ENCODE measurements at places on chromosomes 7 and 10. TPM values are rescaled to one million over a fixed set of nuclear protein-coding genes. Genes with fewer than 3 reads are reported as not detected.

GRCh38 chr7:123209786-123210185 is 10.0 kb upstream of the SLC13A1 start:
- DNase-seq: no peak

- DNase-seq: no peak
These were observed 11.8 kb downstream of the CPED1 start for GRCh38 chr7:121000081-121000983.

DNA sequence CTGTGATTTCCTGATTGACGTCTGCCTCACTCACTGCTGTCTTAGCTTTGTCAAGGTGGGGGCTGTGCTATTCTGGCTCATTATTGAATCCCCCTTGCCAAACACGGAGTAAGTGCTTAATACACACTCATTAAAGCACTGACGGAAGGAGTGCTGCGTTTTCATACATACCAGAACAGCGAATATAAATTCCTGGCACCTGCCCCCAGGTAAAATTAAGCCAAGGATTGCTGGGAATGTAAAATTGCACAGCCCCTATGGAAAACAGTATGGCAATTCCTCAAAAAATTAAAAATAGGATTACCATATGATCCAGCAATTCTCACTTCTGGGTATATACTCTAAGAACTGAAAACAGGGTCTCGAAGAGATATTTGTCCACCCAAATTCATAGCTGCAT is 6.6 kb downstream of the KLRG2 start:
- DNase-seq: no peak

DNA sequence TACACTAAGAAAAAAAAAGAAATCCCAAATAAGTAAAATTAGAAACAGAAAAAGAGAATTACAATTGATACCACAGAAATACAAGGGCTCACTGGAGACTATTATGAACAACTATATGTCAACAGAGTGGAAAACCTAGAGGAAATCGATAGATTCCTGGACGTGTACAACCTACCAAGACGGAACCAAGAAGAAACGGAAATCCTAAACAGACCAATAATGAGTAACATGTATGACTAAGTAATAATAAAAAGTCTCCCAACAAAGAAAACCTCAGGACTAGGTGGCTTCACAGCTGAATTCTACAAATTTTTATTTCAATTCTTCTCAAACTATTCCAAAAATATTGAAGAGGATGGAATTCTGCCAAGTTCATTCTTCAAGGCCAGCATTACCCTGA is 13.9 kb downstream of the DIP2C start:
- no peak for DNase-seq

- no peak for DNase-seq
These were observed 54.1 kb downstream of the CDK6 start for GRCh38 chr7:92782236-92782635.

DNA sequence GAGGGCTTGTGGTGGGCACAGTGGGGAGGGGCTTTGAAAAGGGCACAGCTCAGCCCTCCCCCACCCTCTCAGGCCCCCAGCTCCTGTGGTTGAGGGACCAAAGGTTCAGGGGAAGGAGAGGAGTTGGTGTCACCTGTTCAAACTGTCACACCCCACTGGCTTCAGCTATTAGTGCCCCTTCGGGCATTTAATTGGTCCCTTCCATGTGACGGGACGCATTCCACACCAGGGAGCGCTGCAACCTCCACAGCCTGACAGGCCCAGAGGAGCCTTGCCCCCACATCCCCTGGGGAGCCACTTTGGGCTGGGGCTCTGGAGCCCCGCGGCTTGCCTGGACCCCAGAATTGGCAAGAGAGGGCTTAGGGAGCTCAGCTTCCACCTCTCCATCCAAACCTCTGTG is 75.7 kb downstream of the C10orf105 start:
- no peak for DNase-seq

DNA sequence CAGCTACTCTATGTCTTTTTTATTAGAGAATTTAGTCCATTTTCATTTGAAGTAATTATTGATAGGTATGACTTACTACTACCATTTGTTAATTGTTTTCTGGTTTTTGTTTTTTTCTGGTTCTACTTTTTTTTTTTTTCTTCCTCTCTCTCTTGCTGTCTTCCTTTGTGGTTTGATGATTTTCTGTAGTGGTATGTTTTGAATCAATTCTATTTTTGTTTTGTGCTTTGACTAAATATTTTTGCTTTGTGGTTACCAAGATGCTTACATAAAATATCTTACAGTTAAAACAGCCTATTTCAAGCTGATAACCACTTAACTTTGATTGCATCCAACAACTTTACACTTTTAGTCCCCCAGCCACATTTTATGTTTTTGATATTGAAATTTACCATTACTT is 3.3 kb upstream of the OR2F2 start:
- no peak for DNase-seq

DNA sequence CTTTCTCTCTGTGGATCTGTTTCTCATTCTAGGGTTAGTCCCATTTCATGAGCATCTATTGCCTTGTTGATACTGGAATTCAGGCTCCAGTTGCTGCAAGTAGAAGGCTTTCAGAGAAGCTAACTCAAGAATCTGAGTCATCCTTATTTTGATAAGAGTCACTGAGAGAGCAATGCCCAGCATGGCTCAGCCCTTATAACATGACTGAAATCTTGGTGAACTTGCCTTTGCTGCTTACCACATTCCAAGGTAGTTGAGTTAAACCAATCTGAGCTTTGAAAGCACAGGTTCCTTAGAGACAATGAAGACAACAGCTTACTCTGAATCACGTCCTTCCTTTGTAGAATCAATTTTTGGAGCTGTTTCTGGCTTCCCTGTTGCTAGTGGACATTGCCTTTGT is 53.6 kb upstream of the CHCHD3 start:
- no peak for DNase-seq

The LRRD1 gene
- not detected for total RNA-seq

The FOXI2 gene
- not detected for total RNA-seq

The GRID2IP gene
- 0.39 TPM for total RNA-seq

The HOGA1 gene
- not detected for total RNA-seq

The TAS2R41 gene
- total RNA-seq: not detected
